Activated CD4-positive, alpha-beta T cell treated with anti-CD3 and anti-CD28 coated beads, Interleukin-10, Interleukin-2, amounts not matched to agents 100 ng/mL and 50 ng/mL, durations not matched to agents 16 hours and 8 hours (primary cell): ENCODE measurements at places on chromosomes 12 and 14.

DNA sequence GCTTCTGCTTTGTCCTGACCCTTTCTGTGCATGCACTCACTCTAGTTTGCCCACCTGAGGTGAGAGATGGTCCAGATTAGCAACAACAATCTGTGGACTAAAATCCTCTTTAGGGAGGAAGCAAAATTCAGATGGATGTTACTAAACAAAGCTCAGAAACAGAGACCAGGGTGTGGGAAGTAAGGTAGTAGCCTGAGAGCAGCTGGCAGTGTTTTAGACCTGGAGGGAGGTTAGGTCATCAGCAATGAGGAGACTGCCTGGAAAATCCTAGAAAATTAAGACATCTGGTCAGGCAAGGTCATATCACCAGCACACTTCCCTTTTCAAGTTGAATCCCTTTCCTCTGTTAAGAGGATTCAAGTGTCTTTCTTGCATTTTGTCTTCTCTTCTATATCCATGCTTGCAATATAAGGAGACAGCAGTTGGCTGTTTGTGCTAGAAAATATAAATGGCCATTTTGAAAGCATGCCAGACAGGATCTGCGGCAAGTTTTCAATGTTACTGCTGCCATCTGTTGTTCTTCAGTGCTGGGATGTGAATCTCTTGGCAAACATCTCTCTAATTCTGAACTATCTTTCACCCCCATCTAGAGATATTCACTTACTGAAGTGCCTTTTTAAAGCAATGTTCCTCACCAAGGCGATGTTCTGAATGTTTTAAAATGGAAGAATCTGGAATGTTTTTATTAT is 266.4 kb downstream of the NAV3 start:
- DNase-seq, result no peak

DNA sequence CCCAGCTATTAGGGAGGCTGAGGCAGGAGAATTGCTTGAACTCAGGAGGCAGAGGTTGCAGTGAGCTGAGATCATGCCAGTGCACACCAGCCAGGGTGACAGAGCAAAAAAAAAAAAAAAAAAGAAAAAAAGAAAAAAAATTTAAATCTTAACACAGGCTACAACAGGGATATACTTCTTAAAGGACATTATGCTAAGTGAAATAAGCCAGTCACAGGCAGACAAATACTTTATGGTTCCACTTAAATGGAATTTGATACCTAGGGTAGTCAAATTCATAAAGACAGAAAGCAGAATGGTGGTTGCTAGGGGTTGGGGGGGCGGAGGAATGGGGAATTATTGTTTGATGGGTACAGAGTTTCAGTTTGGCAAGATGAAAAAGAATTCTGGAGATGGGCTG is 14.8 kb upstream of the PPTC7 start:
- DNase-seq, result no peak

- peak; percentile 24 for DNase-seq
Measured at GRCh38 chr12:102302553-102302952, 104.9 kb upstream of the PMCH start.

- no peak for DNase-seq
Measured at GRCh38 chr12:43347026-43347425, 205.0 kb downstream of the ADAMTS20 start.

DNA sequence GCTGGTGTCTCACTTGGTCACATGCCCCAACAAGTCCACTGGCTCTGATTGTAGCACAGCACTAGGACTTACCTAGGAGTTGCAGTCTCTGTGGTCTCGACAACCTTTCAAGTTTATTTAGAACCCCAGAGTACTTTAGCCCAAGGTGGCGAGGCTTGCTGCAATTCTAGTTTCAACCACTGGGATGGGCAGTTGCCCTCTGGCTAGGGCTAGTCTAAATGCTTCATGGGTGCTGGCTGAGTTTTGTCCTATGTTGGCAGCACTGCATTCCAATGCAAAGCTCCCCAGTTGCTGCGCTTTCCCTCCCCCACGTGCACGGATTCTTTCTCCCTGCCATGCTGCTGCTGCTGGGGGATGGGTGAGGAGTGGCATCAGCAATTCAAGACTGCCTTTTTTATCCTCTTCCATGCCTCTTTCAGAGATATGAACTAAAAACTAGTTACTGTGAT is 207.9 kb downstream of the SYNE2 start:
- peak; percentile 35 for DNase-seq

DNA sequence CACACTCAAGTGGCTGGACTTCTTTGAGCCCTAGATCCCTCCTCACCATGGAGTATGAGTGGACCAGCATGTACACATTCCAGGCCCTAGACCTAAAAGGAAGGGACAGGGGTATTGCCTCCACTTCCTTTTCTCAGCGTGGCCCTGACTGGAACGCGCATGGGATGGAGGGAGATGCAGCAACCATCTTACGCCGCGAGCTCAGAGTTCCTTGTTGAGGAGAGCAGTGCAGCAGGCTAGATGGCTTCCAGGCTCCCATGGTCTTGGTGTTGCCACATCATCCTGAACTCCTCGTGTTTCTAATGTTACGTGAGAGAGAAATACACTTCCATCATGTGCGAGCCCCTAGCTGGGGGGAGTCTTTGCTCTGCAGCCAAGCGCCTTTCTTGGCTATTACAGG is 61.8 kb upstream of the DIO3 start:
- no peak for DNase-seq

DNA sequence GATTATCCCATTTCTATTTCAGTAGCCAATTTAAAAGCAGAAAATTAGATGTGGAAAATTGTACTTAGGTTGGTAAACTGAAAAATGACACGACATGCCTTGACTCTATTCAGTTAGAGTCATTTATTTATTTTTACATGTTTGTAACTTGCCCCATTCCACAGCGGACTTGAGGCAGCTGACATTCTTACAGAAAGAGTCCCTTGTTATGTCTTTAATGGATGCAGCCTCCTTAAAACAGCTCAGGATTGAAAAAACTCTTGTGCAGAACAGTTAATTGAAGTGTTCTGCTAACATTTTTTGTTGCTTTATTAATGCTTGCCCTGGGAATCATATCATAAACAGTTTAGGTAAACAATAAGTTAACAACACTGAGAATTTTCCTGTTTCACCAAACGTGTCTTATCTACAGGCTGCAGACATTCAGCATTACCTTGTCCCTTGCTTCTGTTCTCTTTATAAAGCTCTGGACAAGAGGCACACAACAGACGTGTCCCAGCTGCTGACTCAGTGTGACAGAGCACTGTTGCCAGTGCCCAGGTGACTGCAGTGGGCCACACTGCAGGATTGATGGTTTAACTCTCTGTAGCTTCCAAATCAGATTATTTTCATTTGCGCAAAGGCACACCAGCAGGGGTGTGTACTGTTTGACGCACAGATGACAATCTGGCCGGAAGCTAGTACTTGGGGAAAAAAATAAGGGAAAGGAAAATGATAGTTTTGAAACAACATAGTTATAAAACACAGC is 101.6 kb downstream of the PELI2 start:
- DNase-seq, result no peak

GRCh38 chr14:97916100-97916499 is 1118.9 kb downstream of the VRK1 start:
- DNase-seq, result no peak

- DNase-seq, result no peak
Measured at GRCh38 chr14:36660736-36661505, 739 bp upstream of the PAX9 start.

GRCh38 chr14:99240627-99241324 is 31.2 kb downstream of the BCL11B start:
- DNase-seq, result peak; percentile 66

GRCh38 chr12:110501752-110502738 is at the start of the genes RAD9B and VPS29:
Gene RAD9B, plus strand, starts transcription at chr12:110502331. Its CDS starts 7 bp downstream, at chr12:110502338.
Gene VPS29, minus strand, starts transcription at chr12:110502111. Its CDS starts 60 bp downstream, at chr12:110502051.
- DNase-seq, result peak; percentile 99

DNA sequence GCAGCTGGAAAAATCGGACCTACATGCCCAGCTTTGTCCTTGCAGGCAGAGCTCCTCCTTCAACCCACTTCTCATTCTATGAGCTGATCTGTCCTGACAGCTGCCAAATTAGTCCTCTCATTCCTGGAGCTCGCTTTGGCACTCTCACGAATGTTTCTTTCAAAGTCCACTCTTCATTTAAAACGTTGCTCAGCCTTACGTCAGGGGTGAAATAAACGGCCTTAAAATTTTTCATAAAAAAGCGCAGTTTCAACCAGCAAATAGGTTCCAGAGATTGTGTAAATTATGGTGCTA is 120.9 kb upstream of the HIF1A start:
- no peak for DNase-seq

DNA sequence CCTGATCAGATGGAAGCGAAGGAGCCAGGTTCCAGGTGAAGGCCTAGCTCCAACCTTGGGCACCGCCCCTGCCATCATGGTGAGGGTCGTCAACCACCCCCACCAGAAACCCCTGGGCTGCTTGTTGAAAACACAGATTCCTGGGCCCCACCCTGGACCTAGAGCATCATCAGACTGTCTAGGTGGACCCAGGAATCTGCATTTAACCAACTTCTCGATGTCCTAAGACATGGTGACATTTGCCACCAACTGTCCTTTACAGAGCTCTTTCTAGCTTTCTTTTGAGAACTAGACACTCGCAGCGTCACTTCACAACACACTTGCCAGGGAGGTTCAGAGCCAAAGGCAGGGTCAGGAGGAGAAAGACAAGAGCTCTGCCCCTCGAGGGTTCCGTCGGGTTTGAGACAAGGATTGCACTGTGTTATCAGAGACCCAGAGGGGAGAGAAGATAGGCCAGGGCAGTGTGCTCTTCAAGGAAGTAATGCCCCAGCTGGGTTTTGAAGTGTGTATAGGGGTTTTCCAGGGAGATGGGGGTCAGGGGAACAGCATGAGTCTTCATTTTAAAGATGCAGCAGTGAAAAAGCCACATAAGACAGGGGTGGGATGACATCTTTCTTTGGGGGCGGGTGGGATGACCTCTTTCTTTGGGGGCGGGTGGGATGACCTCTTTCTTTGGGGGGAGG is 24.6 kb downstream of the RFLNA start:
- DNase-seq, result no peak

GRCh38 chr14:32354716-32355115 is 25.6 kb downstream of the AKAP6 start:
- no peak for DNase-seq

DNA sequence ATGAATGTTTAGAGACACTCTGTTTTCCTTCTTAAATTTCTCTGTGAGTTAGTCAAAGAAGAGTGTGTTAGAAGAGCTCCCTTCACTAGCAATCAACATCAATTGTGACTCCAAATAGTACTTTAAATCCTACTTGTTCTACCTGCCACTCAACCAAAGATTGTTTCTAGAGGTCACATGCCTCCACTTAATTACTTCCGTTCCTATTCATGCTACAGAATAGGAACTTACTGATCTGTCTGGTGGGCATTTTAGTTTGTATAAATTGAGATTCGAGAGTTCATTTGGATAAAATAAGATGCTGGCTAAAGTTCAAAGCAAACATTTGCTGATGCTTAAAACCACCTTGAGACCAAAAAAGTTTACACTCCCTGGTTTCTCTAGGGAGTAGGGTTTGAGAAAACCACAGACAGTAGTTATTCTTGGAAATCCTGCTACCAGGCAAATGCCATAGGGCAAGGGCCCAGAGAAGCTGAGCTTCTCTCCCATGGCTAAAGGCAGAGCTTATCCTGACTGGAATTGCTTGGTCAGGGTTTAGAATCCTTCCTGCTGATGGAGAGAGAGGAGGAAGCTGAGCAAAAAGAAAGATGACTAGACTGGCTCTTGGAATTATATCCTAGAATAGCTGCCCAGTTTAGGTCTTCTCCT is 389.6 kb upstream of the ATP2B1 start:
- DNase-seq, result no peak

DNA sequence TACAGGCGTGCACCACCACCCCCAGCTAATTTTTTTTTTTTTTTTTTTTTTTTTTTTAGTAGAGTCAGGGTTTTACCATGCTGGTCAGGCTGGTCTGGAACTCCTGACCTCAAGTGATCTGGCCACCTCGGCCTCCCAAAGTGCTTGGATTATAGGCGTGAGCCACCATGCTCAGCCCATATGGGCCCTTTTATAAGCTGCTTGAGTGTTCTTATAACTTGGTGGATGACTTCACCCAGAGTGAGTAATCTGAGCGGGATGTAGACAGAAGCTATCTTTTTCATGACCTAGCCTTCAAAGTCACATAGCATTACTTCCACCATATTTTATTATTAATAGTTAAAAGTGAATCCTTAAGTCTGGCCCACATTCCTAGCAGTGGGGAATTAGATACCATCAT is 16.4 kb downstream of the BBOF1 start:
- DNase-seq, result no peak

DNA sequence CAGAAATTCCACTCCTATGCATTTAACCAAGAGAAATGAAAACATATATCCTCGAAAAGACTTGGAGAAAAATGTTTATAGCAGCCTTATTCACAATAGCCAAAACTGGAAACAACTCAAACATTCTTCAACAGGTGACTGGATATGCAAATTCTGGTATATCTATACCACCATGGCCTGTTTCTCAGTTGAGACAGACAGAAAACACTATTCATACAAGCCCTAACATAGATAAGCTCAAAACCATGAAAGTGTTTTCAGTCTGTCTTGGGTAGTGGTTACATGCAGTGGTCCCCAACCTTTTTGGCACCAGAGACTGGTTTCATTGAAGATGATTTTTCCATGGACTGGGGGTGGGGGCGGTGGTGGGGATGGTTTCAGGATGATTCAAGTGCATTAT is 83.8 kb downstream of the SRGAP1 start:
- DNase-seq, result no peak

- DNase-seq, result no peak
Measured at GRCh38 chr14:97074856-97075255, 277.7 kb downstream of the VRK1 start.

DNA sequence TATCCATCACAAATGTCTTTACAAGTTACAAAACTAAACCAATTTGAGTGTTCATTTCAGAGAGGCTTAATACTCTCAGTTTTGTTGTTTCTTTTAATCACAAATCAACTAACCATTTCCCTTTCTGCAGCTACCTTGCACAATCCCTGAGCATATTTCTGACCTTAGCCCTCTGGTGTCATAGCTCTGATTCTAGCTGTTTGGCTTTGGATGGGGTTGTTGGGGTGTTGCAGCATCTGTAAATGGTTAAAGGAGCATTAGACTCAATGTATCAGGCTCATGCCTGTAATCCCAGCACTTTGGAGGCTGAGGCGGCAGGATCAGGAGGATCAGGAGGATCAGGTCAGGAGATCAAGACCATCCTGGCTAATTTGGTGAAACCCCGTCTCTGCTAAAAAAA is 461.4 kb downstream of the NRXN3 start:
- no peak for DNase-seq

- no peak for DNase-seq
Measured at GRCh38 chr14:88181072-88181471, 142.0 kb downstream of the KCNK10 start.

DNA sequence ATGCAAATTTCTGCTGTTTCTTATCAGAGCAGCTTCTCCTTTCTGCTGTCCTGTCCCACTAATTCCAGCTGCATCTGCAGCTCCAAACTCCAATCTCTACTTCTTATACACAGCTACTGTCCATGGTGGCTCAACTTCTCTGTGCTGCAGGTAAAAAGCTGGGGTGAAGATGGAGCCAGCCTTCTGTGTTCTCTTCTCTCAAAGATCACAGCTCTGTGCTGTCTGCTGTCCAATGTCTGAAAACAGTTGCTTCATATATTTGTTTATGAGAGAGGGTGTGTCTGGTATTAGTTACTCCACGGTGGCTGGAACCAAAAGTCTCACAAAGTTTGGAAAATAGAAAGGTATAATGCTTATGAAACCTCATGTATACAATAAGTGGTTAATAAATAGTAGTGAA is 445.8 kb upstream of the TBX3 start:
- DNase-seq, result no peak
